Activated T-helper 17 cell treated with anti-CD3 and anti-CD28 coated beads, Interleukin-2, amount 50 U/mL, for 72 hours (primary cell): ENCODE measurements at places on chromosomes 5 and 9. TPM values are rescaled to one million over a fixed set of nuclear protein-coding genes. Genes with fewer than 3 reads are reported as not detected.

GRCh38 chr5:110055302-110055701 is 365.6 kb downstream of the MAN2A1 start:
- ATAC-seq: no peak
- peaks cover 14% of the 10 kb centered on the region for H3K4me1 ChIP-seq
- no peaks in the 10 kb centered on the region for H3K27me3 ChIP-seq
- H3K4me3 ChIP-seq: no peak overlapping the region

DNA sequence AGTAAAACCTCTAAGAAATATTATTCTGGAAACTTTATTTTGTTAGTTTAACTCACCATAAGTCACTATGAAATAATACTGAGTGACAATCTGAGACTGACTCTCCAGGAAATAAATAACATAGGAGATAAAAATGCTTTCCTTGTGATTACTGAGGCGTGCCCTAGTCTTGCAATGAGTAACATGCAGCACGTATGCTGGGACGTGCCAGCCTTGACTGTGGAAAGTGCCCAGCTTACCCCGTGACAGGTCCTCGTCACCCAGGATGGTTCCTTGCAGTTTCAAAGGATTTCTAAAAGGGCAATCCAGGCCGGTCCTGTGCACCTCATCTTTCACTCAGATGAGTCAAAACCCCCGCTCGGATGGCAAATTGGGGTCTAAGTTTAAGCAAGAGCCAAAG is 720.8 kb upstream of the ADAMTS16 start:
- H3K4me1 ChIP-seq: no peaks in the 10 kb centered on the region
- no peaks in the 10 kb centered on the region for H3K36me3 ChIP-seq
- H3K27me3 ChIP-seq: no peaks in the 10 kb centered on the region
- H3K27ac ChIP-seq: no peak overlapping the region
- H3K4me3 ChIP-seq: no peak overlapping the region

DNA sequence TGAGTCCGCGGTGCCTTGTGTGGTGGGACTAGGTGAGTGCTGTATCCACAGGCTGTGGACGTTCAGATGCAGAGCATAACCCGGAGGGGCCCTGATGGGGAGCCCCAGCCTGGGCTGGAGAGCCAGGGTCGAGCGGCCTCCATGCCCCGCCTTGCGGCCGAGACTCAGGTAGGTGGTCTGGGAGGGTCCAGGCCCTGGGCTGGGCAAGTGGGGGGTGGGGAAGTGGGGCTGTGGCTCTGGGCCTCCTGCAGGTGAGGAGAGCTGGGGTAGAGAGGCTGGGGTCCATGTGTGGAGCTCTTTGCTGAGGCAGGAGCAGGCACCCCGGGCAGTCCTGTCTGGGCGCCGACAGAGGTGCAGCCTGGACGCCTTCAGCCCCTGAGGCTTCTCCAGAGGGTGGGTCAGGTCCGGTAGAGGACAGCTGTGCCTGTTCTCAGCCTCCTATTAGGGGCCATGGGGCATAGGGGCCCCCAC is 241.1 kb downstream of the CACNA1B start:
- H3K36me3 ChIP-seq: no peaks in the 10 kb centered on the region
- no peak overlapping the region for H3K27ac ChIP-seq
- no peak overlapping the region for H3K4me3 ChIP-seq

DNA sequence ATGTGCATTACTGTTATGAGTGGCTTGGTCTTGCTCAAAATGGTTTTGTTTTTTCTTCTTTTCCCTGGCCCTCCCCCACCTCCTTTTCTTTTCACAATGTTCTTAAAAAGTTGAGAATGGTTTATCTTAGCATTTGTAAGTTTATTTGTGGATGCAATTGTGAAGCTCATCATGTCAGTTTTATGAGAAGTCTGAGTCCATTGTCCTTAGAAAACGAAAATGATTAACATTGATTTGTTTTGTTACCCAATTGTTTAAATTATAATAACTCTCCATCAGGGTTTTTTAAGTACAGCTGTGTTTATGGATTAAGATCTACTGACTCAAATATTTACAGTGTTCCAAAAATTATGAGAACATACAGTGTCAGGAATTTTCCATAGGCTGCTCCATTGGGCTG is 511.3 kb upstream of the PAPPA start:
- H3K4me3 ChIP-seq: no peak overlapping the region
- H3K27me3 ChIP-seq: peaks cover 12% of the 10 kb centered on the region
- ATAC-seq: no peak
- no peaks in the 10 kb centered on the region for H3K4me1 ChIP-seq

- no peak overlapping the region for H3K27ac ChIP-seq
- no peak overlapping the region for H3K4me3 ChIP-seq
- H3K36me3 ChIP-seq: no peaks in the 10 kb centered on the region
- no peaks in the 10 kb centered on the region for H3K4me1 ChIP-seq
- ATAC-seq: no peak
Measured at GRCh38 chr9:118570066-118570465, 799.2 kb downstream of the BRINP1 start.

GRCh38 chr5:127096328-127096993 is 23.2 kb upstream of the C5orf63 start:
- H3K36me3 ChIP-seq: no peaks in the 10 kb centered on the region
- no peaks in the 10 kb centered on the region for H3K27me3 ChIP-seq
- no peaks in the 10 kb centered on the region for H3K4me1 ChIP-seq
- ATAC-seq: no peak

DNA sequence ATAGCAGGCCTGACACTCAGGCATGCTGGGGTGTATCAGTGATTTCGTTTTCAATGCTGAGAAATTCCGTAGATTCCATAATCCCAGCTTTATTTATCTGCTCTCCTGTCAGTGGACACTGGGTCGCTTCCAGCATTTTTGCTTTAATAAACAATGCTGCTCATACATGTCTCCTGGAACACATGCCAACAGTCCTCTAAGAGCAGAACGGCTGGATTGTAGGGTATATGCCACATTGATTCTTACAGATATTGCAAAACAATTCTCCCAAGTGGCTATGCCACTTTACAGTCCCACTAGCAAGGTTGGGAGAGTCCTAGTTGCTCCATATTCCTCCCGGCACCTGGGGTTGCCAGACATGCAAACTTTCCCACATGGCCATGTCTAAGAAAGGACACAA is 81.9 kb downstream of the RAPGEF1 start:
- H3K27me3 ChIP-seq: no peaks in the 10 kb centered on the region
- no peak for ATAC-seq
- H3K36me3 ChIP-seq: peaks cover 66% of the 10 kb centered on the region
- peak overlapping the region; percentile 83 for H3K4me3 ChIP-seq
- H3K4me1 ChIP-seq: peaks cover 66% of the 10 kb centered on the region
- peak overlapping the region; percentile 93 for H3K27ac ChIP-seq

GRCh38 chr9:137166380-137167229 is 3.2 kb downstream of the LRRC26 start:
- no peak for ATAC-seq

GRCh38 chr5:111255169-111255568 is 31.0 kb downstream of the CAMK4 start:
- H3K4me3 ChIP-seq: peak overlapping the region; percentile 73
- ATAC-seq: no peak
- H3K27ac ChIP-seq: peak overlapping the region; percentile 91
- H3K36me3 ChIP-seq: peaks cover 22% of the 10 kb centered on the region
- H3K27me3 ChIP-seq: no peaks in the 10 kb centered on the region
- H3K4me1 ChIP-seq: peaks cover 62% of the 10 kb centered on the region

The SOWAHA gene
- not detected for total RNA-seq

GRCh38 chr9:5052838-5053237 is 67.8 kb downstream of the JAK2 start:
- no peak for ATAC-seq
- no peaks in the 10 kb centered on the region for H3K27me3 ChIP-seq
- no peaks in the 10 kb centered on the region for H3K4me1 ChIP-seq
- no peak overlapping the region for H3K4me3 ChIP-seq
- H3K36me3 ChIP-seq: peaks cover 89% of the 10 kb centered on the region
- H3K27ac ChIP-seq: no peak overlapping the region

DNA sequence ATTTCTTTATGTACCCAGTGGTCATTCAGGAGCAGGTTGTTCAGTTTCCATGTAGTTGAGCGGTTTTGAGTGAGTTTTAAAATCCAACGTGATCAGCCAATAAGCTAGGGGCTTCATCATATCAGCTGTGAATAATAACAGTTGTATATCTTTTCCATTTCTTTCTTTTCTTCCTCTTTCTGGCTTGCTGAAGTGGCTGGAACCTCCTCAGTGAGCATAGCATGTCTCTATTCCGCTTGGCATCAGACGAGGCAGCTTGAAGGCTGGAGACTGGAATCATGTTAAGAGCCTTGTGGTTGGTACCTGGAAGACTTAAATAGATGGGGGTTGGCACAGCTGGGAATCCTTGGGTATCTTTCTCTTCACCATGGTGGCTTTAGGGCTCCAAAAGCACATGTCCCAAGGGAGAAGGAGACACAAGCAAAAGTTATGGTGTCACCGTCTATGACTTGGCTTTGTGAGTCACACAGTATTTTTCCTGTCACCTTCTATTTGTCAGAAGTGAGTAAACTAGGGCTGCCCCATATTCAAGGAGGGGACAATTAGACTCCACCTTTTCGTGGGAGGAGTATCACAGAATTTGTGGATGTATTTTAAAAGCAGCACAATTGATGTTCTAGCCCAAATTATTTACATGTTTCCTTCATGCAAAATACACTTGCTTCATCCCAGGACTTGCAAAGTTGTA is 38.0 kb upstream of the RETREG1 start:
- H3K4me1 ChIP-seq: no peaks in the 10 kb centered on the region
- no peak overlapping the region for H3K27ac ChIP-seq
- no peaks in the 10 kb centered on the region for H3K36me3 ChIP-seq
- ATAC-seq: peak; percentile 80
- H3K27me3 ChIP-seq: peaks cover 3% of the 10 kb centered on the region

The ZNF366 gene
- not detected for total RNA-seq

- no peak overlapping the region for H3K4me3 ChIP-seq
- H3K27ac ChIP-seq: no peak overlapping the region
- no peak for ATAC-seq
- H3K27me3 ChIP-seq: no peaks in the 10 kb centered on the region
Measured at GRCh38 chr5:179864686-179865085, 6.1 kb upstream of the MRNIP start.

DNA sequence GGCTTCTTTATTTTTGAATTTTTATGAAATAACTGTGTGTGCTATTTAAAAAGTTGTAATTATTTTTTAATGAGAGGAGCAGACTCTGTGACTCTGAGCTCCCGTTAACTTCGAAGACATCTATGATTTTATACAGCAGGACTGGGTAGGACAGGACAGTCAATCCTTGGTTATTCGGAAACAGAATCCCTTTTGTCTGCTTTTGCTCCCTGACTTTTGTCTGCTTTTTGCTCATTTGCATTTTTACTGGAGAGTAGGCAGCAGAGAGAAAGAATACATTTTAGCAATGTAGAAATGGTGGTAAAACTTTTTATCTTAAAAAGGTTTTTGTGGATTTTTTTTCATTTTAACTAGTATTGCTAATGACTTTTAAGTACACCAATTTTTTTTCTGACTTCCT is 303.6 kb downstream of the ARHGAP26 start:
- no peaks in the 10 kb centered on the region for H3K27me3 ChIP-seq
- H3K36me3 ChIP-seq: no peaks in the 10 kb centered on the region
- no peaks in the 10 kb centered on the region for H3K4me1 ChIP-seq
- no peak overlapping the region for H3K27ac ChIP-seq

DNA sequence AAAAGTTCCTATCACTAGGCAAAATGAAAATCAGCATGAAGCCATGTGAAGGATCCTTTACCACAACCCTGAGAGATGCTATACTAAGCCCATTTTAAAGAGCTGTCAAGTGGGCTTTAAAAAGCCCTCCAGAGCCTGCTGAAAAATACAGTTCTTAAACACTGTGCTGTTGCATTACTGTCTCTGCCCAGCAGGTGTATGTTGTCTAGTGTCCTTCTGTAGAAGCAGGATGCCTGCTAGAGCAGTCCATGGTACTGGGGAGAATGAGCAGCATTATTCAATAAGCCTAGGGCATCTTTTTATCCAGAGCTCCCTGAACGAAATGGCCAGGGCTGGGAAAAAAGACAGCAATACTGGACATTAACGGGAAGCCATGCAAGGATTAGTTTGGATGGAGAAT is 126.2 kb upstream of the PLCXD3 start:
- peaks cover 8% of the 10 kb centered on the region for H3K27me3 ChIP-seq
- no peak overlapping the region for H3K4me3 ChIP-seq
- no peak overlapping the region for H3K27ac ChIP-seq
- ATAC-seq: no peak
- H3K4me1 ChIP-seq: no peaks in the 10 kb centered on the region

GRCh38 chr9:90288275-90288639 is 354.4 kb downstream of the DIRAS2 start:
- H3K4me1 ChIP-seq: no peaks in the 10 kb centered on the region
- no peak for ATAC-seq
- H3K4me3 ChIP-seq: peak overlapping the region; percentile 26
- H3K27ac ChIP-seq: no peak overlapping the region
- peaks cover 7% of the 10 kb centered on the region for H3K27me3 ChIP-seq
